ENCODE measurements at places on chromosomes 12 and 14. TPM values are rescaled to one million over a fixed set of nuclear protein-coding genes. Genes with fewer than 3 reads are reported as not detected.

The LRRC10 gene
- not detected for total RNA-seq

The PRR4 gene
- 0.98 TPM for total RNA-seq

The PCNX1 gene
- total RNA-seq, result 56.9 TPM

The SLC38A2 gene
- total RNA-seq, result 265 TPM

The NYNRIN gene
- 0.18 TPM for total RNA-seq

The LRTM2 gene
- total RNA-seq, result not detected

The OTX2 gene
- not detected for total RNA-seq

The ASIC1 gene
- total RNA-seq, result 0.91 TPM

The HOXC12 gene
- total RNA-seq, result not detected

The ASB2 gene
- 99.3 TPM for total RNA-seq

The OAS3 gene
- total RNA-seq, result 265 TPM

The RNASE4 gene
- 2.7 TPM for total RNA-seq

The ART4 gene
- total RNA-seq, result not detected

The SERPINA10 gene
- total RNA-seq, result not detected

The FAIM2 gene
- total RNA-seq, result 0.78 TPM

The RFX4 gene
- total RNA-seq, result not detected

The SLC22A17 gene
- total RNA-seq, result 2.0 TPM

The RIMBP2 gene
- total RNA-seq, result not detected

The BEST3 gene
- total RNA-seq, result not detected

The RHOJ gene
- total RNA-seq, result not detected

The CDK2 gene
- 98.9 TPM for total RNA-seq

The TAS2R9 gene
- not detected for total RNA-seq

The ANKS1B gene
- 1.3 TPM for total RNA-seq

The PRDM4 gene
- 36.2 TPM for total RNA-seq

The CCDC38 gene
- not detected for total RNA-seq

The SMCO2 gene
- 0.60 TPM for total RNA-seq

The IL22 gene
- total RNA-seq, result 3.8 TPM

The GXYLT1 gene
- 7.8 TPM for total RNA-seq

The SLC10A1 gene
- not detected for total RNA-seq

The GLIPR1L1 gene
- not detected for total RNA-seq

The PPM1H gene
- total RNA-seq, result not detected

The CRACR2A gene
- total RNA-seq, result 34.3 TPM

The CFAP73 gene
- total RNA-seq, result 0.28 TPM

The RERG gene
- total RNA-seq, result not detected

The TAS2R30 gene
- 1.7 TPM for total RNA-seq

The TSPAN8 gene
- not detected for total RNA-seq

The LBHD2 gene
- not detected for total RNA-seq

The GARIN6 gene
- total RNA-seq, result not detected

The CEP290 gene
- 12.0 TPM for total RNA-seq

The OS9 gene
- 146 TPM for total RNA-seq

The SLC7A7 gene
- total RNA-seq, result 0.60 TPM

The GPR137C gene
- 0.30 TPM for total RNA-seq

The KCNH5 gene
- not detected for total RNA-seq

The ZFC3H1 gene
- total RNA-seq, result 64.7 TPM

Data from activated CD4-positive, alpha-beta memory T cell treated with anti-CD3 and anti-CD28 coated beads, Interleukin-2, amount 10 ng/mL, durations not matched to agents 7 days and 5 days (primary cell).